Glomerular endothelial cell (primary cell): ENCODE measurements at places on chromosomes 16 and 17.

DNA sequence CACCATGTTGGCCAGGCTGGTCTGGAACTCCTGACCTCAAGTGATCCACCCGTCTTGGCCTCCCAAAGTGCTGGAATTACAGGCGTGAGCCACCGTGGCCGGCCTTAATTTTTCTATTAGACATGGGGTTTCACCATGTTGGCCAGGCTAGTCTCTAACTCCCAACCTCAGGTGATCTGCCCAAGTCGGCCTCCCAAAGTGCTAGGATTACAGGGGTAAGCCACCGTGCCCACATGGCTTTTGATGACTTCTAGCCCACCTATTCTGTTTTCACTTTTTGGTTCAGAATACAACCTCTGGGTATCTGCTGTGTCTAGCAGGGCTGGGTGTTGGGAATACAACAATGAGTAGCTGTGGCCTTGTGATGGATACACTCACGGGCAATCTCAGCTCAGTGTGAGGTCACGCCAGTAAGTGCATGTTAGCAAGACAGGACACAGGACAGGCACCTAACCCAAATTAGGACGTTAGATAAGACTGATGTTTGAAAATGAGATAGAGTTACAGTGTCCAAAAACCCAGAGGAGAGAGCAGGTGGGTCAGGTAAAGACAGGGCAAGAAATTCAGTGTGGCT, 14.1 kb upstream of the YWHAE start:
- no peak for DNase-seq

DNA sequence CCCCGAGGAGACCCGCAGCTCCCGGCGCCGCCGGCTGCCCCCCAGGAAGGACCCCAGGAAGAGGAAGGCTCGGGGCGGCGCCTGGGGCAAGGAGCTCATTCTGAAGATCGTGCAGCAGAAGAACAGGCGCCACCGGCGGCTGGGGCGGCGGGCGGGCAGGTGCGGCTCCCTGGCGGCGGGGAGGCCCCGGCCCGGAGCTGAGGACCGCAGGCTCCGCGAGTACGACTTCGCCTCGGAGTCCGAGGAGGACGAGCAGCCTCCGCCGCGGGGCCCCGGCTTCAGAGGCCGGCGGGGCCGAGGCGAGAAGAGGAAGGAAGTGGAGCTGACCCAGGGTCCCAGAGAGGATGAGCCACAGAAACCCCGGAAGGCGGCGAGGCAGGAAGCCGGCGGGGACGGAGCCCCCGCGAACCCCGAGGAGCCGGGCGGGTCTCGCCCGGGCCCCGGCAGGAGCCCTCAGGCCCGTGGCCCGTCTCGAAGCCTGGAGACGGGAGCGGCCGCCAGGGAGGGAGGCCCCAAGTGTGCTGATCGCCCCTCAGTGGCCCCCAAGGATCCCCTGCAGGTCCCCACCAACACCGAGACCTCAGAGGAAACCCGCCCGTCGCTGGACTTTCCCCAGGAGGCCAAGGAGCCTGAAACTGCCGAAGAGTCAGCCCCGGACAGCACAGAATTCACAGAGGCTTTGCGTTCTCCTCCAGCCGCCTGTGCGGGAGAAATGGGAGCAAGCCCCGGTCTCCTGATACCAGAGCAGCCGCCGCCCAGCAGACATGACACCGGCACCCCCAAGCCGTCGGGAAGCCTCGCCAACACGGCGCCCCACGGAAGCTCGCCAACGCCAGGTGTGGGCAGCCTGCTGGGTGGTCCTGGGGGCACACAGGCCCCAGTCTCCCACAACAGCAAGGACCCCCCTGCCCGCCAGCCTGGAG, 22.3 kb upstream of the ZFPM1 start:
- no peak for DNase-seq

GRCh38 chr17:64651889-64652288, 10.2 kb downstream of the SMURF2 start:
- DNase-seq, result no peak

- no peak for DNase-seq
Measured at GRCh38 chr16:726438-727290, at the start of the genes CCDC78 and HAGHL. Gene CCDC78, minus strand, starts transcription at chr16:726443. Its CDS starts 76 bp downstream, at chr16:726367. Gene HAGHL, plus strand, starts transcription at chr16:727106. Its CDS starts 404 bp downstream, at chr16:727510.

- DNase-seq, result no peak
Measured at GRCh38 chr17:29885031-29885640, 44.9 kb downstream of the SSH2 start.

- DNase-seq, result no peak
Measured at GRCh38 chr16:9847146-9847545, 335.1 kb downstream of the GRIN2A start.

GRCh38 chr17:1134634-1135324, 45.0 kb downstream of the ABR start:
- DNase-seq, result no peak

GRCh38 chr17:48547808-48548522, 3.1 kb upstream of the HOXB2 start:
- no peak for DNase-seq

GRCh38 chr17:82407255-82407654, 10.9 kb upstream of the HEXD start:
- no peak for DNase-seq

DNA sequence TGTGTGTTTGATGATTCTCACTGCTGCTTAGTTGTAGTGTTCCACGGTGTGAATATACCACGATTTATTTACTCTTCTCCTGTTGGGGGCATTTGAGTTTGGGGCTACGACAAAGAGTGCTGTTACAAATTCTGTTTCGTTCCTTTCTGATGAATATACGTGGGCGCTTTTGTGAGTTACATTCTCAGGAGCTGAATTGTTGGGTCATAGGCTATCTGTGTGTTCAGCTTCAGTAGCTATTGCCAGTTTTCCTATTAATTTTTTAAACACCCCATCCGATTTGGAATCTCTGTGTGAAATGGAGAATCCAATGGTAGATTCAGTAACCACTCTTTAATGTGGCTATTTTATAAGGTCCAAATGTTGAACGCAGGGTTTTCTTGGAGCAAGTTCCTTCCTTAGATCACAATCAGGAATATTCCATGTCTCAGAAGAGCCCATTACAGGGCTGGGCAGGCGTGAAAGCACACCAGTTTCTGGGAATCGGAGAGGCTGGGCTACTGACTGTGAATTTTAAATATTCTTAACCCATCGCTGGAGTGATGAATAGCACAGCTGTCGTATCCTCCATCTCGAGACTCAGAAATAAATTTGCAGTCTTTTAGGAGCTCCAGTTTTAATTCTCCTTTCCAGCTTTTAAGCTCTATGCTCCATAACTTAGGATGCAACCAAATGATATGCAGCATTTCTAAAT, 115.9 kb downstream of the PITPNC1 start:
- no peak for DNase-seq

- DNase-seq, result no peak
Measured at GRCh38 chr17:41810659-41811548, 845 bp downstream of the P3H4 start.

DNA sequence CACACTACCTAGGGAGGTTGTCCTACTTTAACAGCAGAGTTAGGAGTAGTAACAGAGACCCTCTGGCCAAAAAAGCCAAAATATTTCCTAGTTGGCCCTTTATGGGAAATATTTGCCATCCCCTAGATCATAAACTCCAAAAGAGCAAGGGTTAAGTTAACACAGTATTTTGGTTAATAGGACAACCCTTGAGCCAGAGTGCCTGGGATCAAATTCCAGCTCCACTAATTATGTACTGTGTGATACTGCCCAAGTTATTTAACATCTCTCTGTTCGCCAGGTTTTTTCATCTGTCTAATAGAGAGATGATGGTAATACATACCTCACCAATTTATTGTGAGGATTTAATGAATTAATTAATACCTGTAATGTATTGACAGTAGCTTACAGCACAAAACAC, 767.4 kb downstream of the KCNJ2 start:
- no peak for DNase-seq

GRCh38 chr17:81231766-81232581, 6.9 kb downstream of the TEPSIN start:
- no peak for DNase-seq

DNA sequence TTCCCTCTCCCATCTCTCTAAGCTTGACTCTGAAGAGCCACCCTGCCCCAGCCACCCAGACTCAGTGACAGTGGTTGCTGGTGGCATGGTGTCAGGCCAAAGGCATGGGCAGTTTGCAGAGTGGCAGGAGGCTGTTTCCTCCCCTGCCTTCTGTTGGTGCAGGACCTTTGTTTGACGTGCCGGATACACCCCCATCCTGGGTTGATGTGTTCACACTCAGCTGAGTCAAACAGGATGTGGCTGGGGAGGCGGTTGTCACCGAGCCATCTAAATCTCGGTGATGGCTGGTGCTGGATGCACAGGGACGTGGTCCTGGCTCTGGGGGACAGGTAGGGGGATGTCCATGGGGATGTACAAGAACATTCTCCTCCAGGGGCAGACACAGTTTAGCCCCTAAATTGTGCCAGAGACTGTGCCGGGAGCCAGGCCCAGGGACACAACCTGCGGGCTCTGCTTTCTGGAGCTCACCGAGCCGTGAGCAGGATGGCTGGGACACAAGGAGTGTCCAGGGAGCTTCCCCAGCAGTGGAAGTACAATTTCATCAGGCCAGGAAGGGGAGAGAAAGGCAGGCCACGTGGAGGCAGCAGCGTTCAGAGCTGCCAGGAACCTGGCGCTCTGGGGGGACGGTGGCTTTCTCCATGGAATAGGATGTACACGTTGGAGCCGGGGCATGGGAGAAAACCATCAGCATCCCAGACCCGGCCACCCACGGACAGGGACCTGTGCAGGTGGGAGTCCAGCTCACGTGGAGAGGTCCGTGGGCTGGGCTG, 264.2 kb downstream of the SEC14L1 start:
- peak; percentile 33 for DNase-seq

DNA sequence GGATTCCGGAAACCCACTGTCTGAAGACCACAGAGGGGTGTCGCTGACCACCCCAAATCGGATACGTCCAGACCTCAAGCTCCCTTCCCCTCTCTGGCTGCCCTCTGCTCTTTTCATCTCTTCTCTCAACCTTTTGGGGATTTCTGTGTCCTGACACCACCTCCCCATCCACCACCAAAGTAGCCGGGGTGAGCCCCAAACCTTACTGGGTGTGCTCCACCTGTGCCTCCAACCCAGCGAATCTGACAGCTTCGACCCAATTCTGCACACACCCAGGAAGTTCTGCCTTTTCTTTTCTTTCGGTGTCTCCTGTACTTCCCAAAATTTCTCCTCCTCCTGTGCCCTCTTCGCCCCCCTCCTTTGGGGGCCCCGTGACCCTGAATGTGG, 534 bp downstream of the KCTD11 start:
- no peak for DNase-seq
